ENCODE measurements at places on chromosomes 7 and 10.

- DNase-seq = no peak
Observed at GRCh38 chr7:70457883-70458680, 673.9 kb upstream of the GALNT17 start.

- peak; percentile 59 for DNase-seq
Observed at GRCh38 chr7:131235489-131236317, 92.0 kb upstream of the MKLN1 start.

DNA sequence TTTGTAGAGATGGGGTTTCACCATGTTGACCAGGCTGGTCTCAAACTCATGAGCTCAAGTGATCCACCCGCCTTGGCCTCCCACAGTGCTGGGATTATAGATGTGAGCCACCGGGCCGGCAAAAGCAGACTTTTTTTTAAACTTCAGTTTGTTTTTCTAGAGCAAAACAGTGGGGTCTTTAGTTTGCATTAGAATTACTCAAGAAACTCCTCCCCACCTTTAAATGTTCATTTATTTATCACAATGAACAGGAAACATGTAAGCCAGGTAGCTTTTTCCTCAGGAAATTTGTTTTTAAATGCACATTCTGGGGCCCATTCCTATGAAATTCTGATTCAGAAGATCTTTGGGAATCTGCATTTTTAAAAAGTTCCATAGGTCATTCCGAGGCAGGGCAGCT, 56.0 kb upstream of the JAZF1 start:
- no peak for DNase-seq

- no peak for DNase-seq
Observed at GRCh38 chr7:88395715-88396114, 89.0 kb upstream of the STEAP4 start.

- no peak for DNase-seq
Observed at GRCh38 chr10:1464881-1465417, 272.4 kb downstream of the ADARB2 start.

DNA sequence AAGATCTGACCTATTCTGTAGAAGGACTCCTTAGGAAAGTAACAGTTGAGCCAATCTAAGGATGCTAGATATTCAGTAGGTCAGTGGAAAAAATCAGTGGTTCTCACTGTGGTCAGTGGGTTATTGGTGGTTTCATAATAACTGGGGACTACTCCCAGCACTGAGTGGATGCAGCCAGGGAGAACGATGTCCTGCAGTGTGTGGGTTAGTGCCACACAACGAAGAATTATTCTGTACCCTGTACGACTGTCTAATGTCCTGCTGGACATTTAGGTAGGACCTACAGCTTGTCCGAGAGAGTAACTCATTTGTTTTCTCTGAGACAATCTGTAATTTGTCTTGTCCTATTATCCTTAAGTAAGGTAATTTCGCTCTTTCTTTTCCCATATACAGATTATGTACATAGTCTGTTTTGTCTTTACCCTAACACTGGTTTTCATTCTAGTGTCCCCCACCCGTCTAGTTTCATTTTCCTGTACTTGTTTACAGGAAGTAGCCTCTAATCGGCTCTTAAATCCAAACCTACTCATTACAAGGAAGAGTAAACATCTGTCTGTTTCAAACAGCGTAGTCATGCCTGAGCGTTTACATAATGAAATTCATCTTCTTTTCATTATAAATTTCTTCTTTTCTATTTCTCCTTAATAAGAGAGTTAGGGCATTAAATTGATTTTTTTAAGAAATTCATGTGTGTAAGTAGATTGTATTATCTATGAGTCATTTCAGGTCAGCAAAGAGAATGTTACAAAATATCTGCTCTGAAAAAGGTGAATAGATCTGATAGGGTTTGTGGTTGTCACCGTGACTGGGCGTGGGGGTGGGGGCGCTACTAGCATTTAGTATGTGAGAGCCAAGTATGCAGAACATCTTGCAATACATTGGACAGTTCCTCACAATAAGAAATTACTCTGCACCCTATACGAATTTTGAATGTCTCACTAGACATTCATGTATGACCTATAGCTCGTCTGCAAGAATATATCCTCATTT, 8.3 kb upstream of the ZC3HAV1L start:
- DNase-seq = peak; percentile 60

DNA sequence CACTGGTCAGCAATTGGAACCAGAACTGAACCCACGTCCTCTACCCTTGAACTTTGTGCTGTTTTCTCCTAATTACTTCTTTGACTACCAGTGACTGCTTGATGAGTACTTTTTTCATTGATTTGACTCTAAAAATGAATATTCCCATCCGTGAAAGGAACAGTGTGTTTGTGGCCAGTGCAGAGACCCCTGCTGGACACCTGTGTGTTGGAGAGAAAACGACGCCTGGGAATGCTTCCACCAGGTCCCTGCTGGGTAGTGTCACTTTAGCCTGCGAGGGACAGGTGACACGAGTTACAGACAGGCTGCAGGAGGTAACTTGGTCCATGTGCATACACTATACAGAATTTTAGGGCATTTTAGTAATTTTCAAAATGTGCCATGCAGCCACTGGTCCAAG, 6.8 kb upstream of the GJD4 start:
- no peak for DNase-seq

DNA sequence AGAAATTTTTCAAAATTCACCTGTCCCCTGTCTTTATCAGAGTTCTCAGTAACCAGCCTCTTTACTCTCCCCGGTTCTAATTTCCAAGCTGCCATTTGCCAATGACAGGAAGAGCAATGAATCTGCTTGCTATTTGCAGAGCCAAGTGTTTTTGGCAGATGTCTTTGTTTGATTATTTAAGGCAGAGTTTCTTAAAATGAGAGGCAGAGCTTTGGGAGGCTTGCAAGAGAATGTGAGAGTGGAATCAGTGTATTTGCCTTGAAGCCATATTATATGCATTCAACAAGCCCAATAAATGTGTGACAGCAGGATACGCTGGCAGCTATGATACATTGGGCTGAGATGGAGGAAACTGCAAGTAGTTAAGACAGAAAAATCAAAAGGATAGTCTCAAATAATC, 196.5 kb downstream of the PHF14 start:
- DNase-seq = no peak

GRCh38 chr7:100093498-100093897, 4.7 kb downstream of the COPS6 start:
- no peak for DNase-seq
